ENCODE measurements at places on chromosomes 1 and 21.

DNA sequence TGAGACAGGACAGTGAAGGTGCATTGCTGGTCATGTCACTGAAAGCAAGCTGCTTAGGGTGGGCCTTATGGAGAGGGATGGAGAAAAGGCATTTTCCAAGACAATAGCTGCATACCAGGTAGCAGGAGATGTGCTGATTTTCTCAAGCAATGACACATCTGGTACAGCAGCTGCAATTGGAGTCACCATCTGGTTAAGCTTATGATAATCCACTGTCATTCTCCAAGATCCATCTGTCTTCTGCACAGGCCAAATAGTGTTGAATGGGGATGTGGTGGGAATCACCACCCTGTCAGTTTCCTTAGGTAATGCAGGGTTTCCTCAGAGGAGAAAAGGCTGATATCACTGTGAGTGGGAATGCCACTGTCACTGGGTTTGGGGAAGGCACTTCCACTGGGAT, 54.6 kb downstream of the ADSS2 start:
- DNase-seq = no peak

- DNase-seq = no peak
Observed at GRCh38 chr1:12544357-12544756, 73.7 kb downstream of the DHRS3 start.

GRCh38 chr1:108646648-108647269, 14.1 kb downstream of the HENMT1 start:
- no peak for DNase-seq

DNA sequence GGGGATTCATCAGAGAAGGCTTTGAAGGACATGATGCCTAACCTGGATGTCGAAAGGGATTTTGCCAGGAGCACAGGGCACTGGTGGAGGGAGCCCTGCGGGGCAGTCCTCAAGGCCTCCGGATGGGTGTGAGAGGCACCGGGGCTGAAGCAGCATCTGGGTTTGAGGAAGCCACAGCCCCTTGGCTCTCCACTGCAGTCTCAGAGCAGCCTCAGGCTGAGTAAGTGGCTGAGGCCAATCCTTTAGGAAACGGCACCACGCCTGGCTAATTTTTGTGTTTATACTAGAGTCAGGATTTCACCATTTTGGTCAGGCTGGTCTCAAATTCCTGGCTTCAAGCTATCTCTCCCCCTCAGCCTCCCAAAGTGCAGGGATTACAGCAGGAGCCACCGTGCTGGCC, 12.0 kb downstream of the ERVH48-1 start:
- no peak for DNase-seq

DNA sequence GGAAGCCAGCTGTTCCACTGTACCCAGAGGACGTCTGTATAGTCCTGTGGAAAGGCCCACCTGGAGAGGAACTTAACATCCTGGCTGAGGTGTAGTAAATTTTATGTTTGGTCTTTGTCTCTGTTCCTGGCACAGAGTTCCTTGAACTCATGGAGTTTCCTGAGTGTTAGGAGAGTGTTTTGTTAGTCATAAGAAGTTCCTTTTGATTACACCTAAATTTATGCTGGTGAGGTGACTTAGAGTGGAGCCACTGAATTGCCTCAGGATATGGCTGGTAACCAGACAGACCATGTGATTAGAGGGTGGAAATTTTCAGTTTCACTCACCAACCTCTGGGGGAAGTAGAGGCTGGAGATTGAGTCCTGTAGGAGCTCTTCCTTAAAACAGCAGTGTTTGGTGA, 57.9 kb downstream of the RASAL2 start:
- DNase-seq = no peak

DNA sequence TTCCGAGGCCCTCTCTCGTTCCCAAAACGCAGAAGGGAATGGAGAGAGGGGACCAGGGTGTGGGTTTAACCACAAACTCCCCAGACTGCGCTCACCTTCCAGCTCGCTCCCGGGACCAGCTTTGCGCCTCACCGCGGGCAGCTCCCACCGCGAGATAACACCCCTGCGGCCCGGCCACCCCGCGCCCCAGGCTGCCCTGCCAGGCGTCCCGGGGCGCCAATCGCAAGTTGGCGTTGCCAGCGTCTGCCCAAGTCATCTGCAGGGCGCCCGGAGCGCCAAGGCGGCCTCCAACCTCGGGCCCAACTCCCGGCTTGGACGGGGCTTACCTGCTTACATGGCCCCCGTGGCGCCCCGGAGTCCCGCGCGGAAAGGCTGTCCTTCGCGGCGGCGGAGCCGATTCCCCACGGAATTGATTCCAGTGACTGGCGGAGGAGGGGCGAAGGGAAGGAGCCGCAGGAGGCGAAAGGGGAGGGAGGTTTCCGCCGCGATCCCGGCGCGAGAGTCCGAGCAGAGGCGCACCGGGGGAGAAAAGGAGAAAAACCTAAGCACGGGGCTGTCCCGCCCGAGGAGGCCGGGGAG, 456 bp downstream of the PTPN14 start:
- peak; percentile 70 for DNase-seq

- DNase-seq = no peak
Observed at GRCh38 chr1:172537366-172537765, 4.4 kb downstream of the SUCO start.

- no peak for DNase-seq
Observed at GRCh38 chr21:16590186-16590585, 860.4 kb downstream of the USP25 start.

GRCh38 chr1:201461645-201462441, 7.1 kb downstream of the PHLDA3 start:
- DNase-seq = peak; percentile 85

- DNase-seq = no peak
Observed at GRCh38 chr1:54378157-54378873, 27.9 kb downstream of the SSBP3 start.

Data from T1000 (cell line).